ENCODE measurements at places on chromosomes 2 and 18.

- no peak overlapping the region for H3K4me3 ChIP-seq
- H3K36me3 ChIP-seq, result no peaks in the 10 kb centered on the region
- no peaks in the 10 kb centered on the region for H3K4me1 ChIP-seq
- no peak for DNase-seq
- no peaks in the 10 kb centered on the region for H3K27me3 ChIP-seq
Observed at GRCh38 chr2:107137706-107138105, 251.7 kb upstream of the ST6GAL2 start.

DNA sequence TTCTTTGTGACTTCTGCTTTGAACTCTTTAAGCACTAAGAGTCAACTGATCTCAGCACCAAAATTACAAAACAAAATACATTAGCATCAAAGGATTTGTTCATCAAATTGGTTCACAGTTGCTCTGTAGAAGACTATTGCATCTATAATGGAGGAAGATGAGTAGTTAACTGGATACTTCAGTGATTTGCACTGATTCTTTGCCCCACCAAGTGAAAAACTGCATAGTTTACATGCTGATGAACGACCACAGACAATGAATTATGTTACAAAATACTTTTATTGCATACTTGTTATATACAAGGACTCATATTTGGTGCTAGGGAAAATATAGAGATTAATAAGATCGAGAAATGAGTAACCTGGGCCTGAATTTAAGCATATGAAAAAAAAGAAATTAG, 107.2 kb downstream of the SCG2 start:
- H3K27ac ChIP-seq, result no peak overlapping the region
- H3K4me3 ChIP-seq, result no peak overlapping the region
- H3K27me3 ChIP-seq, result no peaks in the 10 kb centered on the region
- no peaks in the 10 kb centered on the region for H3K4me1 ChIP-seq
- DNase-seq, result no peak
- H3K36me3 ChIP-seq, result no peaks in the 10 kb centered on the region

DNA sequence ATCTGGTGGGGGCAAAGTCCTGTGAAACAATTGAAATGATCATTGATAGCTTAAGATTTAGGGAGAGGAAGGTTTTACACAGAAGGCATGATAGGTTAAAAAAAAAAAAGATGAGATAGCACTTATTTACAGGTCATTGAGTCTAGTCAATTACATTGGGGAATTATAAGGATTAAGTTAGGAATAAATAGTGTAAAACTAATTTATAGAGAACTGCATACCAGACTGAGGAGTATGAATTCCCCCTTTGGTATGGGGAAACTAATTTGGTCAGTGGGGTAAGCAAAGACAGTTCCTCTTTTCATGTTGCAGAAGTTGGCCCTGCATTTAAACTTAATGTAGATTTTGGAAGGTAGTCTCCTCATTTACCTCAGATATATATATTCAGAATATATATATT, 10.8 kb downstream of the GLS start:
- H3K27ac ChIP-seq, result no peak overlapping the region
- no peak overlapping the region for H3K4me3 ChIP-seq
- no peaks in the 10 kb centered on the region for H3K36me3 ChIP-seq
- H3K27me3 ChIP-seq, result no peaks in the 10 kb centered on the region

- no peaks in the 10 kb centered on the region for H3K36me3 ChIP-seq
- no peak overlapping the region for H3K4me3 ChIP-seq
- H3K27ac ChIP-seq, result peak overlapping the region; percentile 65
- peaks cover 5% of the 10 kb centered on the region for H3K4me1 ChIP-seq
Observed at GRCh38 chr2:39664888-39665591, 677 bp upstream of the TMEM178A start.

DNA sequence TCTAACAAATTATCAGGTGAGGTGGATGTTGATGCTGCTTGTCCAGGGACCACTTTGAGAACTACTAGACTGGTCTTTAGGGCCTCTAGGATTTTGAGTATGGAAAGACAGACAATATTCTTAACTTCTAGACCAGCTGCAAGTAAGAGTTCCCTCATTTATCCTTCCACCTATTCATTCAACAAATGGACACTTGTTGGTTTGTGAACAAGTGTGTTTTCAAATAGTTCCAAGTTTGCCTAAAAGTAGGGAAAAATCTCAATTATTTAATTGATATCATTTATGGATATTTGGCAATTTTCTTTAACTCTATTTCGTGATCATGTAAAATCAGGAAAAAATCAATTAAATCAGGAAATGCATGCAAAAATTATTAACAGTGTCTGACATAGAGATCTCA, 245.4 kb downstream of the NCKAP5 start:
- DNase-seq, result no peak
- H3K36me3 ChIP-seq, result no peaks in the 10 kb centered on the region
- H3K4me1 ChIP-seq, result no peaks in the 10 kb centered on the region
- no peaks in the 10 kb centered on the region for H3K27me3 ChIP-seq
